ENCODE measurements at places on chromosomes 3 and 15.
A peak's percentile ranks its signal among the peaks of the same experiment; 100 is the strongest.

- DNase-seq = no peak
Measured at GRCh38 chr3:58073301-58074108, 65.3 kb downstream of the FLNB start.

GRCh38 chr3:185927501-185928200 is 10.2 kb downstream of the TRA2B start:
- no peak for DNase-seq

GRCh38 chr15:43749690-43750345 is 3.6 kb downstream of the PDIA3 start:
- DNase-seq = peak; percentile 49

DNA sequence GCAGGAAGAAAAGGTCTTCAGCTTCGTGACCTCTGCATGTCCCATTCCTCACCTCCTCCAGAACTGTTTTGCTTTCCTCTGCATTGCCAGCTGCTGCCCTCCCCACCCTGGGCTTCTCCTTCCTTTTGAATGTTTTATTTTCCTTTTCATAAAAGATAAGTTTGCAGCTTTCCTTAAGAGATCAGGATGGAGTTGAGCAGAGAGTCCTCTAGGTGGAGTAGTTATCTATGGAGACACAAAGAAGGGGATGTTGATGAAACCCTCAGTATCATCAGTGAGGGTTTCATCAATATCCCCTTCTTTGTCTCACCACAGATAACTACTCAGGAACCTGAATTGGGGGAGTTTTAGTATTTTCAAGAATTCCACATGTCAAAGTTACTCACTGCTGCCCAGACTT is 19.0 kb upstream of the SLC25A36 start:
- no peak for DNase-seq

GRCh38 chr3:186219211-186219638 is 110.3 kb upstream of the ETV5 start:
- no peak for DNase-seq

DNA sequence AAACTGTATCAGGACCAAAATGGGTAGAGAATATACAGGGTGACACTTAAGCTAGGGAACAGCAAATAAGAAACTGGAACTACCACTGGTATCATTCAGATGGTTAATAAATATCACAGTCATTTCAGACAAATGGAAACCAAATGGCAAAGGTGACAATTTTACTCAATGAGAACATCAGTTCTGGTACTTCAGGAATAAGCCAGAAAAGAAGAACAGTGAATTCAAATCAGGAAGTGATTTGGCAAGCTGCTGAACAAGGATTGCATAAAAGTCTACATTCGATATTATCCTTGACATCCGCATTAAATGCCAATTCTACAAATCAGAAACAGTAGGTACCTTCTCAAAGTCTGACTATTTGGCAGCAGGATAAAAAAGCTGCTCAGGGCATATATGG is 23.5 kb upstream of the STIMATE start:
- DNase-seq = no peak

DNA sequence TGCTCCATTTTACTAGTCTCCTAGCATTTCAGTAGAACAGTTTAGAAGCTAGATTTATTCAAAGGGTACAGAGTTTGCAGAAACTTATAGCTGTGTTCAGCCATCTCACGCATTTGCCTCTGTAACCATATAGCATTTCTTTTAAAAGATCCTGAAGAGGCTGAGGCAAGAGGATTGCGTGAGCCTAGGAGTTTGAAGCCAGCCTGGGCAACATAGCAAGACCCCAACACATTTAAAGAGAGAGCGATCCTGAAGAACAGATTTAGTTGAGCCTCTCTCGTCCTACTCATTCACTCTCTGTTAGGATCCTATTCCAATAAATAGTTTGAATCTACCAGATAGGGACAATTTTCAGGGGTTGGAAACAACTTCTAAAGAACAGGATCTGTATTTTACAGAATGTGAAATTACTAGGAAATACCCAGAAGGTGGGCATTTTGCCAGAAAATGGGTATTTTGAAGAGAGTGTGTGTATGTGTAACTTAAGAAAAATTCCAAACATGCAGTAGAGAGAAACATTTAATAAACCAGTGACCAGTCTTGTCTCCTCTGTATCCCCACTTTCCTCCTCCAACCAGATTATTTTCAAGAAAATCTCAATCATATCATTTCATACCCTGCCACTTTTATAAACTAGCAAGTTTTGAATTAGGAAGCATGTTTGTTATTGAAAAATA is 4.5 kb downstream of the EIF3J start:
- no peak for DNase-seq

GRCh38 chr15:42138411-42138810 is 18.0 kb downstream of the PLA2G4F start:
- peak; percentile 12 for DNase-seq

DNA sequence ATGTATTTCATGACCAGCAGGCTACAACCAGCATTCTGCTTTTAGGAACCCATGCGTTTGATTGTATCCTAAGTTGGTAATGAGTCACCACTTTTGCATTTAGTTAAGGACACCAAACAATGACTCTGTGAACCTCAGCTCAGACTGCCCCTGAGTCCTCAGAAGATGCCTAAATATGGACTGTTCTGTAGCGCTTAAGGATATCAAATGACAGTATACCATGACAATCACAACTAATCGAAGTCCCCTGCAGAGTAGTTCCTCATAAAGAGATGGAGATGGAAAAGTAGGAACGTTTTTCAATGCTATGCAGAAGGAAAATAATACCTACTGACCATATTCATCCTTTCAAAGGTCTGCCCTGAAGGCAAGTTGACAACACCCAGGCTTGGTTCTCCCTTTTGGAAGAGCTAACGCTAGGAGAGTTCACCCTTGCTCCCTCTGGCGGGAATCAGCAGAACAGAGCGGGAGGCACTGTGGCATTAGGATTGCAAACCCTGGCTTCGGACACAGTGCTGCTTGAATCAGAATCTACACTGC is 508.6 kb downstream of the FHIT start:
- DNase-seq = no peak

GRCh38 chr3:106720510-106720909 is 656.7 kb upstream of the CCDC54 start:
- no peak for DNase-seq

GRCh38 chr3:16413321-16413720 is 100.2 kb downstream of the RFTN1 start:
- DNase-seq = no peak

- no peak for DNase-seq
Measured at GRCh38 chr3:69353088-69353478, 32.8 kb downstream of the FRMD4B start.

- no peak for DNase-seq
Measured at GRCh38 chr15:100928632-100929280, 9.6 kb downstream of the LRRK1 start.

- DNase-seq = no peak
Measured at GRCh38 chr15:93870583-93870982, 360.8 kb upstream of the MCTP2 start.

DNA sequence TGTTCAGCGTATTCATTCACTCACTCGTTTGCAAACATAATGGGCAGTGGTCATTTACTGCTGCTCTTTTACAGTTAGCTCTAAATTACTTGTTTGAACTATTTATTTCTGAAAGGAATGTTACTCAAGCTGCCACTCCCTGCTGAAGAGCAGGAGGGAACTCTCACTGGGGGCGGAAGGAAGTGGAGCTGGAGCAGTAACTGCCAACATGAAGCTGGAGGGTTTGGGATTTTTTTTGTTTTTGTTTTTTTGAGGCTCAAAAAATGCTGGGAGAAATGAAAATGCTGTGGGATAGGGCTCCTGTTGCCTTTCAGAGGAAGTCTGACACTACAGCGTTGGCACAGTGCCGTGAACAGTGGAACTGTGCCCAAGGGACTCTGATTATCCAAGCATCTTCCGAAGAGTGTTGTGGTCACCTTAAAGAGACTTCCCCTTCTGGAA is 44.1 kb downstream of the SENP2 start:
- no peak for DNase-seq

DNA sequence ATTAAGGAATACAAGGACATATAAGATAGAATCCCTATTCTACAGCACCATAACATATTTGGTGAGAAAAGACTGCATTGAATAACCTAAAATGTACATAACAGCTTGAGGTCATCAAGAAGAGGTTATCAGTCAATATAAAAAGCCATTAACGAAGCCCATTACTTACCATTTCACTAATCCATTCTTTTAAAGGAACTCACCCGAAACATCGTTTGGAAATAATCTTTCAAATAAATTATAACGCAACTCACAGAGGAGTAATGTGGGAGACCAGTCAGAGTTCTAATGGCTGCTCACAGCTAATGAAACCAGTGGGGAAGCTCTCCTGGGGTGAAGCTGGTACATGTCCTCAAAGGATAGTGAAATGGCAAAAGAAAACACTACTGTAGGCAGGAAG is 188.4 kb downstream of the TBC1D5 start:
- DNase-seq = no peak
